ENCODE measurements at places on chromosomes 2 and 18. TPM values are rescaled to one million over a fixed set of nuclear protein-coding genes. Genes with fewer than 3 reads are reported as not detected.

DNA sequence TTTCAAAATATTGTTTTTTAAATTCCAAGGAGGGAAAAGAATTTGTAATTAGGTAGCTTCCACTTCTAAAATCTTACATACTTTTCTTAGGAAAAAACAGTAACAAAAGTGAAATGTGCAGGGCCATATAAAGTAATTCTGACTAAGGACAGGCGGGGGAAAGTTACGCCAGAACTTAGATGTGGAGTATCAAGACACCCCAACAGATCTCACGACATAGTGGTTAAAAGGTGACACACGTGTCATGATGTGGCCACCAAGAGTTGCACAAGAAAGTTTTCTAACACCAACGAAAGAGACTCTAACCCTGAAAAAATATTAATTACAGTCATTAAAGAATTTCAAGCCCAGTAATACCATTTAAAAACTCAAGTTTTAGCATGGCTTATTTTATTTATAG is 51.0 kb downstream of the KIDINS220 start:
- DNase-seq, result no peak

DUSP11 gene
- 9.3 TPM for total RNA-seq

TMBIM1 gene
- 151 TPM for total RNA-seq

DNA sequence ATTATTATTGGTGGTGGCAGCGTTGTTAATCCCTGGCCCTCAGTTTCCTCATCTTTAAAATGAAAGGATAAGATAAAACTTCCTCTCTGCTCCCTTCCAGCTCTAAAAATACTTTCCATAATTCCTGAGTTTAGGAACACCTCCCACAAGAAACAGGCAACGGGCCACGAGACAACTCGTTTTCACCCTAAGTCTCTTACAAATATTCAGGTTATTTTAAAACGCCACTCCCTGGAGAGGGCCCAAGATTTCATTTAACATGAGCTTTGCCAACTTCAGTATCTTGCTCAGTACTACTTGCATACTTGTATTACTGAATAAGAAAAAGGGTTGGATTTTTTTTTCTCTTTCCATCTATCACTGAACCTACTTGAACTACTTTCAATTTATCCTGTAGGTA is 611.1 kb upstream of the FANCL start:
- DNase-seq, result no peak

ITPRIPL1 gene
- total RNA-seq, result 1.9 TPM

POTEJ gene
- not detected for total RNA-seq

DNA sequence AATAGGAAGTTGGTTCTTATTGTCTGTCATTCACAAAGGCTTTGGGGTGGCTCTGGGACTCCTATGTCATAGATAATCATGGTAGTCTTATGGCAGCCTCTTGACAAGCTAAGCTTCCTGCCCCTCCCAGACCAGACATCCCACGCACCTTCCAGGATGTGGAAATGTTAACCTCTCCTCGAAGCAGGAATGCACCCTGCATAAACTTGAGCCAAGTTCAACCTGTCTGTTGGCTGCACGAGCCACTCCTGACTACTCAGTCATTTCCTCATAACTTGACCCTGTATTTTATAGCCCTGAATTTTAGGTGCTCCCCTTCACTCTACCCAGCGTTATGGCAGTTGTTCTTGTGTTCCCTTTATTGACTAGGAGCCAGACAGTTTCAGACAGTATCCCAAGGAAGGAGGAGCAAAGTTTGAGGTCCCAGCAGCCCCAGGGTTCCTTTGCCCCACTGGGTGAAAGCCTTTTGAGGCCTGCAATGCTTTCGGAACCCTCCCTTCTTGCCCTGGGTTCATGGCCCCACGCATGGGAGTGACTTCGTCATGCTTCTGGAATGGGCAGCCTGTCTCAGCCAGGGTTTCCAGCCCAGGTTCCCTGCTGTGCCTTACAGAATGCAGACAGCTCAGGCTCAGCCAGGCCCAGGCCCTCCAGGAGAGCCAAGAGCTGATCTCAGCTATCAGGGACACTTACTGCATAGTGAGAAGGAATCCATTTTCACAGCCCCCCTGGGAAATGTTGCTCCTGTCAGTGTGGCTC is 15.6 kb upstream of the INO80C start:
- DNase-seq, result no peak

DNA sequence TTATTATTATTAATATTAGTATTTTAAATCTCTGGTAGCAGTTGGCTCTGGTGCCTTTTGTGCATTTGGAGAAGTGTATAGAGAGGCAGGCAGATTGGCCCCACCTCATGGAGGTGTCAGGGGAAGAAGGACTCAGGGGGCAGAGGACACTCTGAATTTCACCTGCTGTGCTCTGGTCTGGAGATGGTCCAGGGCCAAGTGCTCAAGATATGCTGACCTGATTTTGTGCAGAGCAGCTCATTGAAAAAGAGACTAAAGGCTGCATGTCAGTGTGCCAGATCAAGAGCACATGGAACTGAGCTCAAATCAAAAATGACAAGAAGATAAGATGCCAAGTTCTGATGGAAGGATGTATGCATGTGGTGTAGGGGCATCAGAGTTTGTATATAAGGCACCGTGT is 323.6 kb upstream of the TNP1 start:
- DNase-seq, result no peak

DNA sequence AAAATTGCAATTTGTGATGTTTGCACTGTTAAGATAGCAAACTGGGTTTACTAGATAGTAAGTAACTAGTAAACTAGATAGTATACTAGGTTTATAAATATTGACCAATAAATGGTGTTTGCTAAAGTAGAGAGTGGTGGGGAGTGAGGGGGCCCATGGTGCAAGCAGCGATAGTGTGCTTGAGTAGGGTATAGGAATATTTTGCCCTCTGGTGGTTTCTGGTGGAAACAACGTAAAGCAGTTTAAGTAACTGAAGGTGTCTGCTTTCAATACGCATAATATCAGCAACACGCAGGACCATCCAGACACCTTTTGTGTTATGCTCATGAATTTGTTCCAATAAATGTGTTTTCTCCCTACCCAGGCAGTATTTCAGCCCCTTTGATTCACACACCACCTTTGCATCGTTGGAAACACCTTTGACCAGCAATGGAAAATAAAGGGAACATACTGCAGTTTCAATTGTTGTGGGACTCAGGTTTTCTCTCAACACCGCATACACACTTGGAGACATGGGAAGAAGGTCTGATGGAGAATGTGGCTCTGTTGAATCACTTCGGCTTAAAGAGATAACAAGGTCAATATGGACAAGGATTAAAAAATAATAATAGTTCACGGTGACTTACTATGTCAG is 16.7 kb upstream of the STAT1 start:
- no peak for DNase-seq

CKAP2L gene
- total RNA-seq, result 0.44 TPM

GRCh38 chr2:46701152-46701551 is 214.5 kb downstream of the MCFD2 start:
- DNase-seq, result no peak

CCDC102B gene
- 3.1 TPM for total RNA-seq

GRCh38 chr2:102620332-102620731 is 979 bp downstream of the SLC9A2 start:
- DNase-seq, result no peak

NPAS2 gene
- 37.4 TPM for total RNA-seq

DNA sequence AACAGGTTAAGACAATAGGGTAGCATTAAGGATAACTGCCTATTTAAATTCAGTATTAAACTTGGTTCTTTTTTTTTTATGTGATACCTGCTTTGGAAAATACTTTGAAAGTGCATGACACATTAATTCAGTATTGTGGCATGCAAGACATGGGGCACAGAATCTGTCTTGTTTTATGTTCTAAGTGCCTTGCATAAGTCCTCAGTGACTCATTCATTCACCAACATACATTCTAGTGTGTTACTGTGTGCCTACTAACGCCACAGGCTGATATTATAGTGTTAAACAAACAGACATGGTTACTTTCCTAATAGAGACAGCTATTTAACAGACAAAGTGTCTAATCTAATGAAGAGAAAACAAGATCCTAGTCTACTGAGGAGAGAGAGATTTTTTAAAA is 91.7 kb downstream of the GCA start:
- DNase-seq, result no peak

CHST10 gene
- total RNA-seq, result 10.2 TPM

TUBA3E gene
- 2.3 TPM for total RNA-seq

OR6B2 gene
- total RNA-seq, result not detected

DNA sequence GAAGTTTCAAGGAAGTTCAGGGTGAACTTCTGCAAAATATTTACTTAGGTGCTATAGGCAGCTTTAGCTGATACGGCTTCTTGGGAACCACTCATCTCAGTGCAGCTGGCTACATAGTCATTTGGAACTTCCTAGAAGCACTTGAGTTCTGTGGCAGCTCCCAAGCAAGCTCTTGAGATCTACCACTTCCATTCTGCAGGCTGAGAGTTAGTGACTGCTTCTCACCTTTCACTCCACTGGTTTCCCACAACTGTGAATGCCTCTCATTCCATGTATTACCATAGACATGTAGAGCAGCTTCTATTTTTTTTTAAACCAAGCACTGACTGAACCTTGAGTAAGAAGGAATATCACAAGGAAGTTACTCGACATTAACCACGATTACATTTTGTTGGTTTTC is 994.1 kb upstream of the ACVR2A start:
- no peak for DNase-seq

DNA sequence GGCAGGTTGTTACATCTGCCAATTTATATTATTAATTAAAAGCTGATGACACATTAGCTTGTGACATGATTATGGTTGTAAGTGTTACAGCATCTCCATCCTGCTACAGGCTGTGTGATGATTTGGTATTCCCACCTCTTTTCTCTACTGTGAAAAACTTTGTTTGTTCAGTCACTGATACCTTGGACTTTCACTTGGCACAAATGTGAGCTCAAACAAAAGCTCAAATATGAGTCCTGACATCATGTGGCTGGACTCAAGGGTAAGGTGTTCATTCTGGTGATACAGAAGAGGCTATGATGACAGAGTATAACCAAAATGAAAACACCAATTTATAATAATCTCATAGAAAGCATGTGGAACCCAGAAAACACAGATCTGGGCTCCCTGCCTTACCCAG is 11.4 kb upstream of the IL36A start:
- DNase-seq, result no peak

SOX11 gene
- total RNA-seq, result 0.25 TPM

- DNase-seq, result no peak
Measured at GRCh38 chr2:144358979-144359541, 160.9 kb downstream of the ZEB2 start.

DNA sequence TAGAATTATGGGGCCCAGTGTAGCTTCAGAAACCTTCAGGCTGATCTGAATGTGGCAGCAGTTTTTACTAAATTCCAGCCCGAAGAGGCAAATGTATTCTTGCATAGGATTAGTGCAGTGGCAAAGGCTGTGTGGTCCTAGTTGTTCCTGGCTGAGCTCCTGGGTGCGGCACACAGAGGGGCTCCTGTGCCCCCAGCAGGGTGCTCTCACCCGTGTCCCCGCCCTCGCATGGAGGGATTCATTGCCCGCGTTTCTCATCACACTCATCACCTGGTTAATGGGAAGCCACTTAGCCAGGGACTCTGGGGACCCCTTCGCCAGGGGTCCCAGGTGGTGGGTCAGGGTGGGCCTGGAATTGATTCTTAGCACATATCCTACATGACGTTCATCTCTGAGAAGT is 3.9 kb downstream of the KCNG2 start:
- DNase-seq, result no peak

FAM228A gene
- total RNA-seq, result 0.56 TPM

C2orf76 gene
- total RNA-seq, result 9.9 TPM

DNA sequence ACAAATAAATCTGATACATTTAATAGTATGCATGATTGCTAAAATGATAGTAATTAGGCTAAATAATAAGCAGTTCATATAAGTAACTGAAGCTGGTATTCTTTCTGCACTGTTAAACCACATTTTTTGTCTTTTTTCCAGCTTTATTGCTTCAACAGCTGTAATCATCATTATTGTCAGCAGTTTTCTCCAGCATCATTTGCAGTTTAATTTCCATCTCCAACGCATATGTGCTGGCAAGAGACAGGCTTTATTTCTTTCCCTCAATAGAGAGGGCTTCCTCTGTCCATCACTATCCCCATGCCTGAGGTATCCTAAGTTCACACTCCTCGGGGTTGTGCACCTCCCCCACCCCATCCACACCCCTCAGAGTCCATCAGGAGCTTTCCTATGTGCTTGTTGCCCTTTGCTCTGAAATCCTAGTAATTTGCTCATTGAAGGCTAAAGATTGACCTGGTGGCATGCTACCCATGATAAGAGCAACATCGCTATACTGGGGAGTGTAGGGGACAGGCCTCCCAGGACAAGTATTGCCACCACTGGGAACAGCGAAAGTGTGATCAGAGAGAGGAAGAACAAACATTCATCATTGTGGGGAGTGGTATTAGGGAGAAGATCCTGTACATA is 37.1 kb downstream of the B4GALT6 start:
- no peak for DNase-seq

SEH1L gene
- total RNA-seq, result 18.6 TPM

GRCh38 chr2:24586955-24587354 is 95.9 kb downstream of the NCOA1 start:
- DNase-seq, result no peak

GRCh38 chr2:101574622-101575021 is 99.7 kb upstream of the RFX8 start:
- DNase-seq, result no peak

DNA sequence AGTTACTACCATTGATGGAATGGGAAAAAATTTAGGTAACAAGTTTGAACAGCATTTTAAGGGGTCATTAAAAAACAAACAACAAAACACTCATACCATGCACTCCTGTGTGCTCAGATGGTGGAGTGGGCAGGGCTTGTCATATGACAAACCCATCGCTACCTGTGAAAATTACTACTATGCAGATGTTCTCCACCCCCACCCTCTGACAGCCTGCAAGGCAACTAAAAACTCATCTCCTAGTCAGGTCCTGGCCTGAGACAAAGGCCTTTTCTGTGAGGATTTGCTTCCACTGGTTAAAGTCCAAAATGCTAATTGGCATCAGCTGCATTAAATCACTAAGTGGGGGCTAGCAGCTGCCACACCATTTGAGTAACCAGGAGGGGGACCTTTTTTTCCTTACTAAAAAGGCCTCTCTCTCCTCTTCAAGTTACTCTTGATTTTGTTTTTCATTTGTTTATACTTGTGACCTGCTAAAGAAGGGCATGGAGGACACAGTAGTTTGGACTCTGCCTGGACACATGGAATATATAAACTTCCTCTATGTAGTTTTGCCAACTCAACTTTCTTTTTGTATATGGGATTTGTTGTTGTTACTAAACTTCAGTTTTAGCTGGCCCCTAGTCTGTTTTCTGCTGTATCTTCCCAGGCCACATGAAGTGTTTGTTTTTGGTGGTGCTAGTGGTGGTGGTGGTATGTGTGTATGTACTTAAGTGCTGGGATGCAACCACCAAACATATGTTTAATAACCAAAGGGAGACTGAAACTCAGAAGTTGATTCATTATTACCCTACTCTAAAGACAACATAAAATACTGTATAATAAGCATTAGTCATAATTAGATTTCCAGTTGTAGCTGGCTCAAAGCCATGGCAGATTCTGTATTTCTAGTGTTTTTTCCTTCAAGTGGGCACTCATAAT is 121.3 kb downstream of the MAP4K4 start:
- DNase-seq, result no peak
